Large intestine (tissue), 12 donors: ENCODE measurements at places on chromosomes 13 and 19. TPM values are rescaled to one million over a fixed set of nuclear protein-coding genes. Genes with fewer than 3 reads are reported as not detected.

IRGC gene
- polyA plus RNA-seq: 0.03 TPM

IRS2 gene
- 9.3 TPM for polyA plus RNA-seq

SNRNP70 gene
- 295 TPM for polyA plus RNA-seq

CYP2A7 gene
- 0.04 TPM for polyA plus RNA-seq

EXOSC5 gene
- 16.5 TPM for polyA plus RNA-seq
